Bronchial epithelial cell (primary cell): ENCODE measurements at places on chromosomes 11 and 22. TPM values are rescaled to one million over a fixed set of nuclear protein-coding genes. Genes with fewer than 3 reads are reported as not detected.

Gene MIAT
- total RNA-seq = 0.53 and 0.64 TPM in 2 replicates

Gene TMEM191C
- 1.3 TPM in 2 replicates for total RNA-seq

Gene USP2
- 0.26 and 1.2 TPM in 2 replicates for total RNA-seq

Gene SLC22A9
- not detected in 2 replicates for total RNA-seq

Gene RIMBP3B
- under 0.01 TPM in 1 of 2 replicates, not detected in the other for total RNA-seq

Gene DEUP1
- under 0.01 TPM in 1 of 2 replicates, not detected in the other for total RNA-seq

Gene OR8A1
- not detected in 2 replicates for total RNA-seq

DNA sequence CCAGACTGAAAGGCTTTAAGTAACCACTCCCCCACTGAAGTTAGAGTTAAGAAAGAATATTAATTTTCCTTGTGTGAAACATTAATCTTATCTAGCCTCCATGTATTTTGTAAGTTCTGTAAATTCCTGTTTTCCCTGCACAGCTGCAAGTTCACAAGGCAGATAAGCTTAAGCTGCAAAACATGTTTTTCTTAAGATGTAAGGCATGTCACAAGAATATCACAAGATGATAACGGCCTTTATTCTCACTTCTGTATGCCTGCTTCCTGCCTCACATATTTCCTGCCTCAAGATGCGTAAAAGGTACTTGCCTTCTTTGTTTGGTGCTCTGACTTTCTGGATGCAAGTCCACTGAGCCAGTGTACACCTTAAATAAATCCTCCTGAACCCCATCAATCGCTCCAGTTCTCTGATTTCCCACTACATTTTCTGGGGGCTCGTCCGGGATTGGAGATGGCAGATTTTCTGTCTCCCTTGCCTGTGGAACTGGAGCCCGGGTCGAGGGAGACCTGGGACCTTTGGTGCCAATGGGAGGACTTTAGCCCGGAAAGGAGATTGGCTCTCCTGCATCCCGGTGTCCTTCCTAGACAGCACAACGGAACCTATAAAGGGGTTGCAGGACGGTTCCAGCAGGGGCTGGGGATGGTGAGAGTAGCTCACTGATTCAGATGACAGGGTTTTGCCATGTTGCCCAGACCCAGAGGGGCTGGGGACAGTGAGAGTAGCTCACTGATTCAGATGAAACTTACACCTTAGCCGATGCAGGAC is 30.2 kb downstream of the PPARA start:
- no peak for DNase-seq

DNA sequence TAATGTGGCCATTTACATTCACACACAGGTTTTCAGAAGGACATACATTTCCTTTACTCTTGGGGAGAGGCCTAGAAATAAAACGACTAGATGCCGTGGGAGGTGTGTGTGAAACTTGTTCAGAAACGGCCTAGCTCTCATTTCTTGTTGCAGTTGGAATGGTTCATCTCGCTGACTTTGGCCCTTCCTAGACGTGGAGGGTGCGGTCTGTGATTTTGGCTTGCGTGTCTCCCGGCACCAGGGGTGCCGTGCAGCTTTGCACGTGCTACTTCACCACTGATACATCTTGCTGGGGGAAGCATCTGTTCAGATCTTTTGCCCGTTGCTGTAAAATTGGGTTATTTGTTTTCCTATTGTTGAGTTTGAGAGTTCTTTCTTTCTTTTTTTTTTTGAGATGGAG is 3.1 kb upstream of the PRR33 start:
- no peak for DNase-seq

DNA sequence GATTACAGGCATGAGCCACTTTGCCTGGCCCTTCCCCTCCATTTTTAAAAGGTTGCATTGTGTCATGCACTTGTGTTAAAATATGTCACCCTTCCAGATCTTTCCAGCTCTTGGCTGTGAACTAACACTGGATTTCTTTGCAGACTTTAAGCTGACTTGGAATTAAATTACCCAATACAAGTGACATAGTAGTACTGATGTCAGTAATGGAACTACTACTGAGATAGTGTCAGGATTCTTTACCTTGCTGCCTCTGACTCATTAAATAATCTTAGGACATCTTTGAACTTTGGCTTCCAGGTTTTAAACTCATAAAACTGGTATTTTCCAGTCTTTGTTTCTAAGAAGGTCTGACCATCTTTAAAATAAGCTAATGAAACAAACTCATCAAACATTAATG is 51.8 kb upstream of the OR4B1 start:
- peak; percentile 22 for DNase-seq

- no peak for DNase-seq
Observed at GRCh38 chr11:19478891-19479290, 233.7 kb upstream of the NAV2 start.

DNA sequence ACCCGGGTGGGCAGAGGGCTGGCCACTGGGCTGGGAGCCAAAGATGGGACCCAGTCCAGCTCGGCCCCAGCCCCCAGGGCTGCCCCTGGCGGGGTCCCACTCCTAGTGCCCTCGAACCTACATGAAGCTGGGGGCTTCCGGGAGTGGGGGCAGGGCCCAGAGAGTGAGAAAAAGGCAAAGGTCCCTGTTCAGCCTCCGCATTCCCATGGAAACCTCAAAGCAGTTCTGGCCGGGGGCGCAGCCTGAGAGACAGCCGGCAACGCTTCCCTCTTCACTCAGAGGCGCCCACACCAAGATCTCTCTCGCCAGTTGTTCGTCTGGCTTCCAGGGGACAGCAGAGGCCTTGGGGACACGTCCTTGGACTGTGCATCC is 22.4 kb upstream of the ARHGAP8 start:
- no peak for DNase-seq

GRCh38 chr11:63944987-63945386 is 6.2 kb downstream of the NAA40 start:
- DNase-seq = no peak

DNA sequence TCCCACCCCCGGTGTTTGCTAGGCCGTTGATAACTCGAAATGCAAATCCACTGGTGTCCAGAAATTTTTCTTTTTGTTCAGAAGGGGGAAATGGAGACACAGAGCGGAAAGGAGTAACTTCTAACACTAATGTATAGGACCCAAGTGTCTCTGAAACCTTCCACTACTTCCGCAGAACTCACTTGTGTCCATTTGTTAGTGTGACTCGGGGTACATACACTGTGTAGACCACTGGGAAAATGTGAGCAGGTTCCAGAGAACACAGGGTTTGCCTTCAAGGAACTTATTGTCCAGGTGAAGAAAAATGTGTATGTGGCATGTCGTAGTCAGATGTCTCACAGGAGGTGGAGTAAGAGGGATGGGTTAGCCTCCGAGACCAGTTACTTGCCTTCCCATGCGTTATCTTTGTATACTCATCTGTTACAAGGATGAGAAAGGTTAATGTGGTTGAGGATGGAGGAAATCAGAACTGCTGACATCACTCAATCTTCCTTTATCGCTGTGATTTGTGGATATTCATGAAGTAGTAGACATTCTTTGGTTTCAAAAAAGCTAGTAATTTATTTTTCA is 857 bp downstream of the ARCN1 start:
- peak; percentile 55 for DNase-seq

DNA sequence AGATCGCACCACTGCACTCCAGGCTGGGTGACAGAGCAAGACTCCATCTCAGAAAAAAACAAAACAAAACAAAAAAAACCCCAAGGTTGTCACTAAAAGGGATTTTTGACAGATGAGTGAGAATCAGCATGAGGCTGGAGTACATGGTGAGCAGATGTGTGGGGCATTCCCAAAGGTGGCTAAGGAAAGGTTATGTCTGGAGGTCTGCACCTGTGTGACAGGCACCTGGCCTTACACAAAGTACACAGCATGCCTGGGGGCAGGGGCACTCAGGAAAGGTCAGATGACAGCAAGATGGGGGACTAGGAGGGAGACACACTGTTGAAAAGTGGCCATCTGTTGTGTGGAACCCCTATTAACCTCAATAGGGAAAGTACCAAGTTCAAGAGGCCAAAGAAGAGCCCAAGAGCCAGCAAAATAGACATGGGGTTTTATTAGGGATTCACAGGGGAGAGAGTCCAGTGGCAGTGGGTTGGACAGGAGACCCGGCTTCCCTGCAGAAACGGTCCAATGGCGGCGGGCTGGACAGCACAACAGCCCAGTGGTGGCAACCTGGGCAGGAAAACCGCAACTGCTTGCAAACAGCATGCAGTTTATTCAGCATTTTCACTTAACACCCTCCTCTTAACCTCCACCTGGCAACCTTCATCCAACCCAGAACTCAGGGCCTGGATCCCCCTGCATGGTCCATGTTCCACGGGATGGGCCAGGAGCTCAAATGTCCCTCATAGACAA is 101.1 kb downstream of the MICAL2 start:
- no peak for DNase-seq

DNA sequence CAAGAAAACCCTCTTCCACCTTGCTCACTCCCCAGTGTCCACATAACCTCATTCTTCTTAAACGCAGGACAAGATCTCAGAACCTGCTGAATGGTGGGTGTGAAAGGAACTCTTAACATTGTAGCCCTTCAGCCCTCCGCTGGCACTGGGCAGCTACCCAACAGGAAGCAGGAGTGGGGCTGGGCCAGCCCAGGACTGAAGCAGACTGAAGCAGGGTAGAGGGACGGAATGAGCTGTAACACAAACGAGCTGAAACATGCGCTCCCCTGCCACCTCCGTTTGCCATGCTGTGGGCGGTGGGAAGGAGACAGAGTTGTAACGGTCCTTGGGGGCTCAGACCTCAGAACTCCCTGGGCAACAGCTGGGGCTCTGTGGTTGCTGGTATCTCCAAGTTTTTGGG is 23.6 kb downstream of the NPAT start:
- DNase-seq = peak; percentile 75

GRCh38 chr22:22210375-22210774 is 34.2 kb upstream of the VPREB1 start:
- DNase-seq = peak; percentile 95

GRCh38 chr11:6926208-6927029 is at the start of gene ZNF215:
Gene ZNF215 (plus strand): TSS chr11:6926426. CDS start chr11:6932273, 5,847 bp downstream.
- DNase-seq = peak; percentile 81

GRCh38 chr11:79066456-79067351 is 374.1 kb downstream of the TENM4 start:
- DNase-seq = no peak

DNA sequence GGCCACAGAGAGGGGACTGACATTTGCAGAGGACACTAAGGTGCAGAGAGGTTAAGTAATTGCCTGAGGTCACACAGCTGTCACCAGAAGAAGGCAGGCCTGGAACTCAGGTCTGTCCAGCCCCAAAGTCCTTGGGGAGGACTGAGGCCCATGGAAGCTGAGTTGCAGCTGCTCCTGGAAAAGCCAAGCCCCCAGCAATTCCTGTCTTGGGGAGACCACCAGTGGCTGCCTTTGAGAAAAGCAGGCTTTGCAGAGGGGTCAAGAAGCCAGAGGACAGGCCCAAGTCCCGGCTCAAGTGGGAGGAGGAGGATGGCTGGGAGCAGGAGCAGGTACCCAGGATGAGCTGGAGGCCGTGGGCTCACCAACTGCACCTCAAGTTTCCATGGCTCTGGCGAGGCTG is 3.4 kb downstream of the NFAM1 start:
- DNase-seq = no peak

DNA sequence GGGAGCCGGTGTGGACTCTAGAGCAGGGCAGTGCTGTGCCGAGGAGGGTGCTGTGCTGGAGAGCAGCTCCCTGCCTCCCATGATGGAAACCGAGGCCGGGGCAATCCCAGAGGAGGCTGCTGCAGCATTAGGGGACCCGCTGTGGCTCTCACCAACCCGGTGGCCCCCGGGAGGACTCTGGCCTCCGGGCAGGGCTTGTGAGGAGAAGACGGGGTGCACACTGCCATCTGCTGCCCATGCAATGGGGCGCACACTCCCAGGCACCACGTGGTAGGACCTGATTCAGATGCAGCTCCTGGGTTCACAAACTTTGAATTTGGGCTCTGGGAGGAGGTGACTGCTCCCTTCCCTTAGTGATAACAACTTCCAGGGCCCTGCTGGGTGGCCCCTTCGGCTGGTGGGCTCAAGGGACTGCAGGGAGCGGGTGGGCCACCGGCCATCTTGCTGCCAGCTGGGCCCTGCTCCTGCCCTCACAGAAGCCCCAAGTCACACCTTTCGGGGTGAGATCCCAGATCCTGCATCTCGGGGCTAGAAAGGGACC is 93.8 kb upstream of the FGF3 start:
- peak; percentile 10 for DNase-seq

DNA sequence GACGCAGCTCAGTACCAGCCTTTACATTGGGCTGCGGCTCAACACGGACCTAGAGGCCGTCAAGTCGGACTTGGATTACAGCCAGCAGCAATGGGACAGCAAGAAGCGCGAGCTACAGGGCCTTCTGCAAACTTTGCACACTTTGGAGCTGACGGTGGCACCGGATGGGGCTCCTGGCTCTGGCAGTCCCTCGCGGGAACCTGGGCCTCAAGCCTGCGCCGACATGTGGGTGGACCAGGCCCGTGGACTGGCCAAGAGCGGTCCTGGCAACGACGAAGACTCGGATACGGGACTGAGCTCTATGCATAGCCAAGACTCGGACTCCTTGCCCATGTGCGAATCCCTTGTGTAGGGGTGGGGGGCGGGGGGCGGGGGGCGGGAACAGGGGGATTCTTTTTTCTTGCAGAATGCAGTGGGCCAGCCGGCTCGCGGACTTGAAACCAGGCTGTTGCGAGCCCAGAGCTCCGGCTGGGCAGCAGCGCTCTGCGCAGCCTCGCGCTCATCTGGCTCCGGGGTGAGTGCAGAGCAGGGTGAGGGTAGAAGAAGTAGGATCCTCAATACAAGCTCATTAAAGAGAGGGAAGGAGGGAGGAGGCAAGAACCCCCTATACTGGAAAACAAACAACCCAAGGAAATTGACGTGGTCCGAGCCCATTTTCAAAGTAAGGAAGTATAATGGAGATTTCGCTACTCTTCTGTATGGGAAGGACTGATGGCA is 1.8 kb downstream of the RASSF10 start:
- peak; percentile 15 for DNase-seq
